ENCODE measurements at places on chromosomes 3 and 15. TPM values are rescaled to one million over a fixed set of nuclear protein-coding genes. Genes with fewer than 3 reads are reported as not detected.

DNA sequence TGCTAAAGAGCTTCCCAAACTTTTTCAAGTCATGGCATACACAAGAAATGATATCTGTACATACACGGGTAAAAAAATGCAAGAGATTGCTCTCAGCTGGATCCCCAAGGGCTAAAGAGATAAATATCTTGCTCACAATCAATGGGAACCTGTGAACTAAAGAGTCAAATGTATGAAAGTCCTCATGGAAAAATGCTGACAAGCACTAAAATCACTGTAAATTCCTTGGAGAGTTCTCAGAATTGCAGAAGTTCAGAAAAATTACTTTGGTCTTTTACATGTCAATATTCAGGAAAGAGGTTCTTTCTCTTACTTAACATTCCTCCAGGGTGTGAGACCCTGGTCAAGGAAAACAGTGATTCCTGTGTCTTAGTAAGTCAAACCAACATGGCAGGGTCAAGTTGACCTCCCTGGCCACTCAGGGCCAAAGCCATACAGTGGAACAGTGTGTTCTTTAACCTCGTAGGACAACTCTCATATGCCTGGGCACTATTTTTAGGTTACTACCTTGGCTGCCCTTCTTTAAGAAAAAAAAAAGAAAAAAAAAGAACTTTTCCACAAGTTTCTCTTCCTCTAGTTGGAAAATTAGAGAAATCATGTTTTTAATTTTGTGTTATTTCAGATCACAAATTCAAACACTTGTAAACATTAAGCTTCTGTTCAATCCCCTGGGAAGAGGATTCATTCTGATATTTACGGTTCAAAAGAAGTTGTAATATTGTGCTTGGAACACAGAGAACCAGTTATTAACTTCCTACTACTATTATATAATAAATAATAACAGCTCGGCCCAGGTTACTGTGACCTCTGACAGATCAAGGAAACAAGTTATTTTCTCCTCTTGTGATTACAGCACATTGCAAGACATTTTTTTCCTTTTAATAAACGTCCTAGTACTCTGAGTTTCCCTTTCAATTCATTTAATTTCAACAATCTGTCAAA, 12.5 kb downstream of the SSR3 start:
- no peak for DNase-seq

GRCh38 chr3:177934001-177934891, 602.0 kb upstream of the KCNMB2 start:
- DNase-seq: peak; percentile 64

GRCh38 chr3:121411523-121411922, 134.3 kb downstream of the POLQ start:
- no peak for DNase-seq

DNA sequence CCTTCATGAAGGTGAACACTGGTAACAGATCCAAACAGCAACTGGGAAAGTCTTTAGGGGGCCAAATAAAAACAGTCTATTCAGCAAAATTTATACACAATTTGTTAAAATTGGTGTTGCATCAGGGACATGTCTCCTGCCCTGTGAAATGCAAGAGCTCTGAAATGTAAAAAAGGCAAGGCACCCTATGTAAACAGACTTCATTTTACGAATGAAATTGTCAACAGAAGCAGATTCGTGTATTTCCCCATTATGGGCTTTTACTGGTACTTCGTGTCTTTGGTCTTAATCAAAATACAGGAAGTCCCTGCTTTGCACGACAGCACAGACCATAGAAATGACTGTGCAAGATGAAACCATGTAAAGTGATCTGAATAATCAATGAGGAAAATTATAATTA, 127.3 kb upstream of the THBS1 start:
- no peak for DNase-seq

GRCh38 chr3:46061108-46061720, 33.9 kb upstream of the XCR1 start:
- DNase-seq: no peak

GRCh38 chr3:15220661-15221060, 14.6 kb downstream of the CAPN7 start:
- no peak for DNase-seq

DNA sequence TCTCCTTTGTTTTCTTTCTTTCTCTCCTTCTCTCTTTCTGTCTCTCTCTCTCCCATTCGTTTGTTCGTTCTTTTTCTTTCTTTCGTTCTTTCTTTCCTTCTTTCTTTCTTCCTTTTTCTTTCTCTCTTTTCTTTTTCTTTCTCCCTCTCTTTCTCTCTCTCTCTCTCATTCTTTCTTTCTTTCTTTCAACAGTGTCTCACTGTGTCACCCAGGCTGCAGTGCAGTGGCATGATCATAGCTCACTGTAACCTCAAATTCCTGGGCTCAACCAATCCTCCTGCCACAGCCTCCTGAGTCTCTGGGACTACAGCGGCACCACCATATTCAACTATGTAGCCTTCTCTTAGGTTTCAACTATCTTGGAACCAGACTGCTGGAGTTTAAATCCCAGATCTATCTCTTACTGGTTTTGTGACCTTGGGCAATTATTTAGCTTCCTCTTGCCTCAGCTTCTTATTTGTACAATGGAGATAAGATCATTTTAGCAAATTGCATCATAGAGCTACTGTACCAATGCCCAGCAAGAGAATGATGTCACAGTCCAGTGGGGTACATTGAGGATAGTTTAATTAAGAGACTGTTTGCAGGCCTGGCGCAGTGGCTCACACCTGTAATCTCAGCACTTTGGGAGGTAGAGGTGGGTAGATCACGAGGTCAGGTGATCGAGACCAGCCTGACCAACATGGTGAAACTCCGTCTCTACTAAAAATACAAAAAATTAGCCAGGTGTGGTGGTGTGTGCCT, 27.3 kb upstream of the PARL start:
- DNase-seq: no peak

DNA sequence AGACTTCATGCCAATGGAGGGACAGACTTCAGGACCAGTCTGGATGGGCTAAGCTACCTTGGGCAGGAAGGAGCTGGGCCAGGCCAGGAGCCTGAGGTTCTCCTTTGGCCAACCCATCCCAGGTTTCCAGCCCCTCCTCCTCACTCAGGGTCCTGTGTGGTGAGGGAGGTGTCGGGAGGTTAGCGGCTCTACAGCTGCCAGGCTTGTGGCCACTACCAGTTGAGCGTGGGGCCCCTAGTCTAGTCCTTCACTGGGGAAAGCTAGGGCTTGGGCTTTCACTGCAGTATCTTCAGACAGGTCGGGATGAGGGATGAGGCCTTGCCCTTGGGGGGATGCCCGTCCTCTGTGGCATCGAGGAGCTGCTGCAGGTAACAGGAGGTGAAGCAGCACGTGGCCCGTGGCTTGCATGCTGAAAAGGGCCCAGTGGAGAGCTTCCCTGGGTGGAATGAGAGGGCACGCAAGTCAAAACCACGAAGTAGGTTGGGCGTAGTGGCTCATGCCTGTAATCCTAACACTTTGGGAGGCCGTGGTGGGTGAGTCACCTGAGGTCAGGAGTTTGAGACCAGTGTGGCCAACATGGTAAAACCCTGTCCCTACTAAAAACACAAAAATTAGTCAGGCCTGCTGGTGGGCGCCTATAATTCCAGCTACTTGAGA, 8.5 kb upstream of the FANCD2 start:
- no peak for DNase-seq

- peak; percentile 78 for DNase-seq
These were observed 1.9 kb downstream of the TBC1D2B start for GRCh38 chr15:78075490-78076230.

- DNase-seq: no peak
These were observed 29.1 kb downstream of the ALS2CL start for GRCh38 chr3:46664188-46664970.

GRCh38 chr3:115071601-115072000, 75.5 kb downstream of the ZBTB20 start:
- DNase-seq: peak; percentile 21

- no peak for DNase-seq
These were observed 36.1 kb downstream of the PTH1R start for GRCh38 chr3:46913644-46914043.

DNA sequence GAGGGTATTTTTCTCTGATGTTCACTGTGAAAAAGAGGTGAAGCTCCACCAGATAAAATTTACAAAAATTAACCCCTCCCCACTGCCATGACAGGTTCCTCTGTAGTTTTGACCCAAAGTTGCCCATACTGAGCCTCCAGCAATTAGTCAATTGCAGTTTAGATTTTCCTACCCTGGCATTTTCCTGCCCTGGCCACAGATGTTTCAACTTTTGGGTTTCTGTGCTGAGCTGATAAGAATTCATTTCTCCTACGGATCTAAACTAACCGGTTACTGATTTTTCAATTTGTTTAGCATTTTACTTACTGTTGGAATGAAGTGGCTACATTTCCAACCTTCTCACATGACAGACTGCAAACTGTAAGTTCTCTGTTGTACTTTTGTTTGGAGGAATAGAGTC, 1346.1 kb upstream of the EPHA6 start:
- no peak for DNase-seq

- no peak for DNase-seq
These were observed 447.3 kb upstream of the KCNMB2 start for GRCh38 chr3:178088963-178089362.

GRCh38 chr3:131357275-131357674, 24.3 kb upstream of the NUDT16 start:
- no peak for DNase-seq

Gene GATM
- polyA plus RNA-seq: 242 TPM

Gene TGM5
- polyA plus RNA-seq: not detected

Gene GNAI2
- polyA plus RNA-seq: 181 TPM

Gene AADACL2
- polyA plus RNA-seq: not detected

Gene PLA2G4D
- 0.07 TPM for polyA plus RNA-seq

Gene C15orf62
- 3.3 TPM for polyA plus RNA-seq

All from left kidney (tissue), 8 donors.